ENCODE measurements at places on chromosomes 2 and 18.

GRCh38 chr2:219961947-219962498, 334.6 kb downstream of the SLC4A3 start:
- DNase-seq: no peak

DNA sequence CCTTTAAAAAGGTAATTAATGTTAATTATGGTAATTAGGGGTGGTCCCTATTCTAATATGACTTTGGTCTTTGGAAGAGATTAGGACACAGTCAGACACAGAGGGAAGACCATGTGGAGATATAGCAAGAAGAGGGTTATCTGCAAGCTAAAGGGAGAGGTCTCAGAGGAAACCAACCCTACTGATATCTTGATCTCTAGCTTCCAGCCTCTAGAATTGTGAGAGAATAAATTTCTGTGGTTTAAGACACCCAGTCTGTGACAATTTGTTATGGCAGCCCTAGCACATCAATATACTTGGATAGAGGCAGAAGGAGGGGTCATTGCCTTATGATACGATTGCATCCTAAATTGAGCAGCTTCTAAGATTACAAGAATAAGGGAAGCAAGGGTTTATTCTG, 21.3 kb upstream of the NT5C1B start:
- DNase-seq: no peak

- no peak for DNase-seq
These were observed 82.1 kb downstream of the OLA1 start for GRCh38 chr2:174166261-174166660.

DNA sequence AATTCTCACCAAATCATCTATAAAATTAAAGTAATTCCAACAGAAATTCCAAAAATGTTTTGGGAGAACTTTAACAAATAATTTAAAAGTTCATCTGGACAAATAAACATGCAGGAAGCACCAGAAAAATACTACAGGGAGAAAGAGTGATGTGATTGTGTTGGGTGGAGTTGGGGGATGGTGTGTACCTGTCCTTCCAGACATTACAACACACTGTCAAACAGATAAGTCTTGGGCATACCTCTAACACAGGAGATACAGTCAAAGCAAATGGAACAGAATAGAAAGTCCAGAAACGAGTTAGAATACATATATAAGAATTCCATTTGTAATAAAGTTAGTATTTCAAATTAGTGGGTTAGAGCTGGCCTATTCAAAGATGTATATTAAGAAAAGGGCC, 22.6 kb downstream of the METTL8 start:
- no peak for DNase-seq

GRCh38 chr2:86633155-86633651, 9.5 kb upstream of the RNF103 start:
- DNase-seq: no peak

DNA sequence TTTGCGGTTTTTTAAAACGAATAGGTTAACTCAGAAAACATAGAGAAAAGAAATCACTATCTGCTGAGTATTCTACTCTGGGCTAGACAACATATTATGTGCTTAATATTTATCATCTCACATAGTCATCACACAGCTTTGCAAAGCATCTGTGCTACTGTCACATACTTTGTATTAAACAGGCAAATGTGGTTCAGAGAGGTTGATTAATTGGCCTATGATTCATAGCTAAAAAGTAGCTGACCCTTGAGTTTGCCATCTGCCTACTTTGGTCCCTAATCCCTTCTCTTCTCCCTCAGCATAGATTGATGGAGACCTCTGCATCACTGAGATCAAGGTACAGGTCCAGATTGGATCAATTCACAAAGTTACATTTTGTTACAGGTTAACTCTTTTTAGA, 21.4 kb downstream of the ANKRD30B start:
- DNase-seq: no peak

- DNase-seq: no peak
These were observed 31.7 kb upstream of the TTC32 start for GRCh38 chr2:19933351-19933981.

GRCh38 chr2:241036964-241037421, 38.6 kb downstream of the SNED1 start:
- DNase-seq: peak; percentile 22

DNA sequence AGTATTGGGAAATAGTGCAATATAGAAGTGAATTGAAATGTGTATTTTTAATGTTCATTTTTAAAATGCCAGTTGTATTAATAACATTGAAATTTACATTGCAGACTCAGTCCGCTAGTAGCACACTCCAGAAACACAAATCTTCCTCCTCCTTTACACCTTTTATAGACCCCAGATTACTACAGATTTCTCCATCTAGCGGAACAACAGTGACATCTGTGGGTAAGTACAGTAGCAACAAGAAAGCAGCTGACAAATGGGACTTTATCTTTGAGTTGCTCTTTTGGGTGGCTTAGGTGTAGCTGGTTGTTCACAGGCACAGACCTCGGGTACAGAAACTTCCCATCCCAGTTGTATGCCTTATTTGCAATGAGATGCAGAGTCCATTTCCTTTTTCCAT, 118.2 kb upstream of the IL1R2 start:
- no peak for DNase-seq

- no peak for DNase-seq
These were observed 17.9 kb upstream of the GNAL start for GRCh38 chr18:11671156-11671555.

Measured in activated T-cell treated with anti-CD3 and anti-CD28 coated beads, Interleukin-2, amount 50 U/mL, for 72 hours (primary cell).